SJSA1 (cell line): ENCODE measurements at places on chromosomes 12 and 14. TPM values are rescaled to one million over a fixed set of nuclear protein-coding genes. Genes with fewer than 3 reads are reported as not detected.

GALNT16 gene
- total RNA-seq: 0.03 TPM in 1 of 2 replicates, not detected in the other

DNA sequence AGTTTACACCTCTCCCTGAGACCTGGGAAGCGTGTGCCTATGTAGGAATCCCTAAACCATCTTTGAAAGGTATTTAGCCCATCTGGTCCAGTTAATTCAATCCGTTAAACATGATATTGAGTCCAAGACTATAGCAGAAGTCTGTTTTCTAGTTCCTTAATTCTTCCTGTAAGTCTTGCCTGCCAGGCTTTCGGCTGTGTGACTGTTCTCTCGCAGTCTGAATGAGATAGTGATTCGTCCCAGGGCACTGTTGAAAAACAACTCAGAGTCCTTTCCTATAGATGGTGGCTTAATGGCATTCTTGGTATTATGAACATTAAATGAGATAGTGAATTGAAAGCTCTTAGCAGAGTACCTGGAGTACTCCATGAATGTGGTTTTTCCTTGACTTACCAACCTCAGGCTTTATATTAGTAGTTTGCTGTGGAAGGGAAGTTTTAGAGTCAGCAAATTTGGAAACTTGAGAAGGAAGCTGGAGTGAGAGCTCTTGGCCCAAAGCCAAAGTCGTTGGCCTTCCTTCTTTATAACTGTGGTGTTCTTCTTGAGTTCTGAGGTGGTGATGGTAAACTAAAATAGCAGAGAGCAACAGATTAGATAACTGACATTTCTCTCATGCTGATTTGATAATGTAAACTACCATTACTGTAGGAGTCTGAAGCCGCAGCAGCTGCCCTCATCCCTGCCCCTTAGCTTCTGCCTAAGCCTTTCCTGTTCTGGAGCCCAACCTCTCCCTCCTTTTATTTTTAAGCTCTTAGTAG lies 76.5 kb downstream of the TGFB3 start:
- H3K4me3 ChIP-seq: no peak overlapping the region
- no peaks in the 10 kb centered on the region for H3K4me1 ChIP-seq
- no peaks in the 10 kb centered on the region for H3K27me3 ChIP-seq
- H3K36me3 ChIP-seq: no peaks in the 10 kb centered on the region

CHMP4A gene
- total RNA-seq: 23.0 and 29.9 TPM in 2 replicates

- DNase-seq: no peak
- H3K27ac ChIP-seq: no peak overlapping the region
- H3K4me1 ChIP-seq: peaks cover 20% of the 10 kb centered on the region
- H3K4me3 ChIP-seq: no peak overlapping the region
Measured at GRCh38 chr14:51619561-51619960, 32.1 kb upstream of the FRMD6 start.

DNA sequence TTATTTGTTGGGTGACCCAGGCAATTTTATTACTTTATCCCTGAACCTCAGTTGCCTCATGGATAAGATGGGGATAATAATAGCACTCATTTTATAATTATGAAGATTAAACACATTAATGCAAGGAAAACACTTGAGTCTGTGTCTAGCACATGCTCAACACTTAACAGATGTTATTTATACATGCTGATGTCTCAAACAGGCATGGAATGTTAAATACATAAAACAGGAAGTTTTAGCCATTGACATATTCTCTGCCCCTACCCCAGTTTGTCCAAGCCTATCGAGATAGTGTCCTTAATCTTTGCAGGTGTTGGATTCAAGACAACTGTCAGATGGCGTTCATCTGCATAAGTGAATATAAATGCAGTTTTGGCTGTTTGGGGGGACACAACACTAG lies 109.8 kb downstream of the SCAF11 start:
- no peaks in the 10 kb centered on the region for H3K27me3 ChIP-seq
- no peak overlapping the region for H3K27ac ChIP-seq
- H3K4me1 ChIP-seq: peaks cover 39% of the 10 kb centered on the region
- no peak for DNase-seq
- peaks cover 11% of the 10 kb centered on the region for H3K36me3 ChIP-seq

- no peak overlapping the region for H3K27ac ChIP-seq
- H3K27me3 ChIP-seq: no peaks in the 10 kb centered on the region
- H3K4me3 ChIP-seq: no peak overlapping the region
- H3K4me1 ChIP-seq: no peaks in the 10 kb centered on the region
- peaks cover 2% of the 10 kb centered on the region; the same call in 1 of the 2 replicates for H3K36me3 ChIP-seq
- DNase-seq: no peak
Measured at GRCh38 chr12:2190896-2191533, 138.2 kb downstream of the CACNA1C start.

GRCh38 chr12:110689281-110690126 lies 589 bp upstream of the HVCN1 start:
- peaks cover 25% of the 10 kb centered on the region for H3K27me3 ChIP-seq
- H3K4me1 ChIP-seq: peaks cover 5% of the 10 kb centered on the region
- H3K27ac ChIP-seq: no peak overlapping the region
- H3K4me3 ChIP-seq: no peak overlapping the region
